Esophagus squamous epithelium (tissue), 5 donors: ENCODE measurements at places on chromosomes 1 and 21. TPM values are rescaled to one million over a fixed set of nuclear protein-coding genes. Genes with fewer than 3 reads are reported as not detected.

ARHGEF2 gene
- 29.7 TPM for total RNA-seq

ENAH gene
- total RNA-seq = 34.9 TPM

HOOK1 gene
- total RNA-seq = 32.6 TPM

TMIGD3 gene
- total RNA-seq = 2.9 TPM

KDF1 gene
- 25.6 TPM for total RNA-seq

GPR52 gene
- total RNA-seq = 3.1 TPM

OR2T33 gene
- total RNA-seq = not detected

TMEM61 gene
- 2.3 TPM for total RNA-seq

ZNF683 gene
- not detected for total RNA-seq

SLC45A1 gene
- 3.4 TPM for total RNA-seq

BMP8A gene
- not detected for total RNA-seq

TMEM82 gene
- not detected for total RNA-seq

DSCAM gene
- 0.06 TPM for total RNA-seq

C1orf226 gene
- total RNA-seq = 3.2 TPM

VCAM1 gene
- not detected for total RNA-seq

SPRR2G gene
- not detected for total RNA-seq

FPGT gene
- total RNA-seq = 20.8 TPM

HAX1 gene
- 86.6 TPM for total RNA-seq
